NCI-H1436 (cell line): ENCODE measurements at places on chromosomes 5 and 9.

- no peak for DNase-seq
Measured at GRCh38 chr9:34072868-34073590, 24.3 kb upstream of the UBAP2 start.

DNA sequence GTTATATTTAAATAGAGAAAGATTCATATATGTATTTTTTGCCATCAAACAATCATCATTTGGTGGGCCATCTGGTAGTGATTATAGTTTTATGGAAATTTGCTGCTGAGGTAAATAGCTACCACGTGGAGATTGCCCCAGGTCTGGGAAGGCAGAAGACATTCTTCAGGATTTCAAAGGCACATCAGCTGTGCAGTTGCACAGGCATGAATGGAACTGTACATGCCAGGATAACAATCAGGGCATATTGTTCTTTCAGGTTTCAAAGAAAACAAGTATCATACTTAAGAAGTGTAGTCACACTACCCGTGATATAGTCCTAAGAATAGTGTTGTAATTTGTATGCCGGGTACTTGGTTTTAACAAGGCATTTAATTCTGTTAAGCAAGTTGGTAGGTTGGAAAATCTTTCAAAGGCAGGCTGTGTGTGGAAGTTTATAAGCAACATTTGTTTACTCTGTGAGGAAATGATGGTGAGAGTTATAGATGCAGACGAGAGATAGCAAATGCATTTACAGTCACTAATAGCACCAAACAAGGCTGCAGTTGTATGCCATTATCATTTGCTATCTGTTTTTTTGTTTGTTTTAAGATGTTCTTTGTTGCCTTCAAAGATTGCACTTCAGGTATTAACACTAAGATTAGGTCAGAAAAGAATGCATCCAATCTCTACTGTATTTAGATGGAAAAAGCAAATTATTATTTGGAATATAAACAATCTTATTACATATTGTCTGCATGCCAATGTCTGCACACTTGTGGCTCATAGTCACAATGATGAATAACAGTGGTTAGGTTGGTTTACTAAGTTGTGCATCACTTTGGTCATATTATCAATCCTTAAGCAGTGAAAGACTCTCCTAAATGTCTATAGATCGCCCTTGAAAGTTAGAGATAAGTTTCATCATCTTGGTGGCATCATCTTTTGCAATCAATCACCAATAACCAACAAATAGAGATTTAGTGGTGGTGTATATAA is 55.3 kb downstream of the RPS23 start:
- DNase-seq = no peak

DNA sequence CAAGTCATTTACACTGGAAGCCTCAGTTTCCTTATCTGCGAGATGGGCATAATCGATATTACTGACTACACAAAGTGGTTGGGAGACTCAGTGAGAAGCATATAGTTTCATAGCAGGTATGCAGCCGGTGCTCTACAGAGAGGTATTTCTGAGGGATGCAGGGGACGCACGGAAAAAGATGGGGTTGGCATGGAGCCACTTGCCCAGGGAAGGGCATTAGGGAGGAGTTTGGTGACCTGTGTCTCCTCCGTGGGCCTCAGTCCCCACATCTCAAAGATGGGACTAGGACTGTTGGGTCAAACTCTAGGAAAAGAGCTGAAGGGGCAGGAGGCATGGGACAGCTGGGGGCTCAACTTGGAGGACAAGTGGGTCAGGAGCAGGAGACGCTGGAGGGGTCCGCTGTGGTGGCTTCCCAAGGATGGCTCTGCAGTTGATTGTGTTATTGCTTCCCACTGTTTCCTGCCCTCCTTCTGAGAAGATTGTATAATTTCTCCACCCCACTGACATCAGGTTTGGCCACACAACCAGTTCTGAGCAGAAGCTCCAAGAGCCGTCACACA is 158.6 kb upstream of the ALDH1B1 start:
- no peak for DNase-seq

- no peak for DNase-seq
Measured at GRCh38 chr5:145941448-145942130, 5.2 kb downstream of the SH3RF2 start.

- peak; percentile 62 for DNase-seq
Measured at GRCh38 chr9:33714989-33715388, 80.4 kb upstream of the PRSS3 start.

GRCh38 chr5:160787240-160787639 is 64.8 kb downstream of the ATP10B start:
- peak; percentile 20 for DNase-seq

- no peak for DNase-seq
Measured at GRCh38 chr5:83914662-83915418, 194.2 kb upstream of the HAPLN1 start.

- no peak for DNase-seq
Measured at GRCh38 chr5:94969174-94969573, 315.7 kb downstream of the MCTP1 start.

GRCh38 chr5:35819668-35820067 is 37.0 kb upstream of the IL7R start:
- no peak for DNase-seq

GRCh38 chr5:124998520-124998919 is 252.1 kb upstream of the ZNF608 start:
- no peak for DNase-seq

- DNase-seq = peak; percentile 28
Measured at GRCh38 chr5:6291961-6292360, 86.4 kb downstream of the MED10 start.

GRCh38 chr5:73623901-73624404 is 2.0 kb upstream of the ARHGEF28 start:
- no peak for DNase-seq

DNA sequence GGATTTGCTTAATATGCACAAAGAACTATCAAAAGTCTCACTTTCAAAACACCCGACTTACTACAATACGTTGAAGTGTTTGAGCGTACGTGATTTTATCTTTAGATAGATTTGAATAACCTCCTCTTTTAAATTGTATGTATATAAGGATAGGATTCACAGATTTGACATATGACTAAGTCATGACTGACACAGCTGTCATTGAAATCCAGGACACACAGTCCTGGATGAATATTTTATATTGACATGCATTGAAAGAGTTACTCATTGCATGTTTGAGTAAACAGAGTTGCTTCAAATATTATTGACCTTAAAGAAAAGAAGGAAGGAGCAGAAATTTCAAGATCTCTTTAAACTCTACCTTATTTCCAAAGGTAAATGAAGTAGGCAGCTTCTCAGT is 3.3 kb downstream of the MUSK start:
- DNase-seq = no peak

- no peak for DNase-seq
Measured at GRCh38 chr5:82283893-82284292, 5.7 kb upstream of the RPS23 start.

DNA sequence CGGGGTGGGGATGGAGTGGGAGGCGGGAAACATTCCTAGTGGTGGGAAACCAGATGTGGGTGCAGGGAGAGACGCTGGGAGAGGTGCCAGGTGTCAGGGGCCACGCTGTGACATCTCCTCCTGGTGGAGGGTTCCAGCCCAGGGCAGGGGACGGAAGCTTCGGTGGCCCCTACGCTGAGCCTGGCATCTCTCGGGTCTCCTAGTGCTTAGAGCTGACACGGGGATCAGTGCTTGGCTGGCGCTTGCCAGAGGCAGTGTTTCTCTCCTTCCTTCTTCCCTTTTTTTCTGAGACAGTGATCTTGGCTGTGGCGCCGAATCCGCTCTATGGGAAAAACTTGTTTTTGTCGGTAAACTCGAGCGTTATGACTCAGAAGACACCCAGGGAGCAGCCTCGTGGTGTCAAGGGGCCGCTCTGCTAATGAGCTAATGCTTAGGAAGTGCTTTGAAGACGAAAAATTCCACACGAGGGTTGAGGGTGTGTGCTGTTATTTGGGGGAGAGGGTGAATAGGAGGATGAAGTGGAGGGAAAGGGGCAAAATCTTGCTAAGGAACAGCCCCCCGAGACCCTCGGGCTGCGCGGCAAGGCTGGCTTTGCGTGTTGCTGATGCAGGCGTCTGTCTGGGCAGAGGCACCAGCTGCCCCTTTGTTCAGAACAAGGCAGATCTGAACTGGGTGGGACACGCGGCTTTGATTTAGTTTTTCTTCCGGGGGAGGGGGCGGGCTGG is 20.4 kb upstream of the IER5L start:
- DNase-seq = no peak

DNA sequence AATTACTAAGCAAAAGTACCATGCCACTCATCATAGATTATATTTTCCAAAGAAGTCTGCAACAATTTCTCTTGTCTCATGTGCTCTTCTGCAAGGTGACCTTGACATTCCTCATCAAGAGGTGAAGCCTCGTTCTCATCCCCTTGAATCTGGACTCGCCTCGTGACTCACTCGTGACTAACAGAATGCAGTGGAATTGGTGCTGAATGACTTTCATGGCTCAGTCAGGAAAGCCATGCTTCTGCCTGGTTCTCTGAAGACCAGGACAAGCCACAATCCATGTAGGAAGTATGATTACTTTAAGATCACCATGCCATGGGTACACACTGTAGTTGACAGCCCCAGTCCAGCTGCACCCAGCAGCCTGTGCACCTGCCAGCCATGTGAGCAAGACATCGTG is 335.8 kb downstream of the GADD45G start:
- DNase-seq = no peak

DNA sequence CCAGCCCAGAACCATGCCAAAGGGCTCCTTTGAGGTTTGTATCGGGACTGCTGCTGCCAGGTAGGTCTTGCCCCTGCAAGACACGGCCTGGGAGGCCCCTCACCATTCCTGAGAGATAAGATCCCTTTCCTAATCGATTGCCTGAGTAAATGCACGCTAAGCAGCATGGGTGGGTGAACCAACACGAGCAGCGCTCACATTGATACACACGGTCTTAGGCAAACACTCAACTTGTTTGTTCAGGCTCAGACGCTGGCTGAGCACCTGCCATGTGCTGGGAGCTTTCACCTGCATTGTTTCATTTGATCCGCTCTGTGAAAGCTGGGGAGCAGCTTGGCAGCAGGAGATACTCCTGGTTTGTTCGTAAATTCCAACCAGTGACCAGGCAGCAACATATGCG is 76.9 kb upstream of the NEURL1B start:
- DNase-seq = peak; percentile 77

GRCh38 chr9:35749515-35750255 is 598 bp downstream of the RGP1 start:
- no peak for DNase-seq

- no peak for DNase-seq
Measured at GRCh38 chr5:17340379-17340778, 122.9 kb downstream of the BASP1 start.

DNA sequence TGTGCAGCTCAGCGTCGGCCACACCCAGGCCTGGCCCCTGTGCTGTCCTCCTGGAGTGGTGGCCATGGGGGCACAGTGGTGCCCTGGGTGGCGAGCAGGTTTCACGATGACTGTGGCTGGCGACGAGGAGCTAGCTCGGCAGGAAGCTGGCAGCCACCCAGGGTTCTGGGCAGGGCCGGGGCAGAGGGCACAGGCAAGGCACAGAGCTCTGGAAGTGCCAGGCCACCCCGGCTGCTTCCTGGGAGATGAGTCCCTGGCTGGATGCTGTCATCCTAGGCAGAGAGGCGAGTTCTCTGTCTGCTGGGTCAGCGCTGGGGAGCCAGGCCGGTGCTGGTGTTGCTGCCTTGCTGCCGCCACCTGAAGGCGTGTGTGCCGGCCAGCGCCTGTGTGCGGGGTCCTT is 51.7 kb downstream of the RXRA start:
- no peak for DNase-seq

GRCh38 chr9:76585487-76586389 is 126.8 kb downstream of the GCNT1 start:
- DNase-seq = no peak

GRCh38 chr5:14869668-14870164 is 1.9 kb downstream of the ANKH start:
- no peak for DNase-seq

- DNase-seq = no peak
Measured at GRCh38 chr9:86667307-86667706, 280.0 kb downstream of the GAS1 start.

- DNase-seq = no peak
Measured at GRCh38 chr5:99334936-99335335, 406.1 kb upstream of the CHD1 start.

DNA sequence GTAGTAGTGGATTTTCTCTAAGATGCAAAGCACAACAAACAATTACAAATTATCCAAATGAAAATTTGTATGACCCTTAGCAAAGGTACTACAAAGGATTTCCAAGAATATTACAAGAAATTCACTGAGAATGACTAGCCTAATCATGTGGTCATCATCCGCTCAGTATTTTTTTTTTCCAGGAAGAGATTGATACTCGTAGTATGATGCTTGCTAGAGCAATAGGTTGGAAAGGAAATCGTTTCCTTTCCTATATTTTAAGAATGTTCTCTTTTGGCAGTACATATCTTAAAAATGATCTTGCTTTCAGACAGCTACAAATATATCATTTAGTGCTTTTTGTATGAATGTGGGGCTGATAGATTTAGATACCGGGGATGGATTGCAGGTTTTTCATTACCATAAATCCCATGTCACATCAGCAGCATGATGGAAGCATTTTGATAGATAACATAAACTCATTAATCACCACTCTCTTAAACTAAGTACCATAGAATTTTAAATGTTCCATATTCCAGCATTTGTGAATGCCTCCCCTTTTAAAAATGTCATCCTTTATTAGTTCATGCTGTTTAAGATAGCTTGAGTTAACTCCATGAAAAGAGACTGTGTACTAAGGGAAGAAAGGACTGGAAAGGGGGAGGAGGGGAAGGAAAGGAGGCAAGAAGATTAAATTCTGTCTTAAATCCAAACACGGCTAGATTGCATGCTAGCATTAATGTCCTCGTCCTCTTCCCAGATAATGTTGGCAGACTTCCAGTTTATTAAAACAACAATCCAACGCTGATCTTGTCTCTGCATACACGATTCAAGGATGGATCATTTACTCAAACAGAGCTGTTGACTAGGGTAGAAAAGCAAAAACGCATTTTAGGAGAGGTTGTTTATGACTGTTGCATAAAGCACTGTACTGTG is 311.7 kb upstream of the ZNF608 start:
- no peak for DNase-seq

DNA sequence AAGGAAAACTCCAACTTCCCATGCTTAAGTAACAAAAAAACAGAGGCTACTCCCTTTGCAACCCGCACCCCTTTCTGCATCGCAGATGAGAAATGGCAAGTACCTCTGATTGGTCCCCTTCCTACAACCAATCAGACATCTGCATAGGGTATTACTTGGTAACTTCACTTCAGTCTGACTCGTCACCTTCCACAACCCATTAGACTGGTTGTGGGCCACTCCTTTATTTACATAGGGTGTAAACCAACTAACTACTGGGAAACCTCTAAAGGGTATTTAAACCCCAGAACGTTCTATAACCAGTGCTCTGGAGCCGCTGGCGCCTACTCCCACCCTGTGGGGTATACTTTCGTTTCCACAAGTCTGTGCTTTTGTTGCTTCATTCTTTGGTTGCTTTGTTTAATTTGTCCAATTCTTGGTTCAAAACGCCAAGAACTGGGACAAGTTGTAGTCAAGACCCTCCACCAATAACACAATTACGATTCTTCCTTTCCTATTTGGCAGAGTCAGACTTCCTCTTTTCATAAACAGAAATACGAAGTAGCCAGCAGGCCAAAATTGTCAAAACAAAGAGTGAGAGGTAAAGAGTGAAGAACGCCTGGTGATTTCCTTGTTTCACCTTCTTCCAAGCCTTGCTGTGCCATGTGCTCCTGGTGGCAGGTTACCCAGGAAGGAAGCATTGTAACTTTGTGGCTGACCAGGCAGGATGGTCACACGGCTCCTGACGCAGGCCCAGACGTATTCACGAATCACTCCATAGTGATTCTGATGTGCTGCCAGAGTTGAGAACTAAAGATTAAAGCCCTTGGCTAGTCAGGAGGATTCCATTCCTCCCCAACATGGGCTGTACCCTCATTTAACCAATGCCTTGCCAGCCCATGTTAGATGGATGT is 477.4 kb downstream of the ARHGEF28 start:
- no peak for DNase-seq
